ENCODE measurements at places on chromosomes 13 and 19.

DNA sequence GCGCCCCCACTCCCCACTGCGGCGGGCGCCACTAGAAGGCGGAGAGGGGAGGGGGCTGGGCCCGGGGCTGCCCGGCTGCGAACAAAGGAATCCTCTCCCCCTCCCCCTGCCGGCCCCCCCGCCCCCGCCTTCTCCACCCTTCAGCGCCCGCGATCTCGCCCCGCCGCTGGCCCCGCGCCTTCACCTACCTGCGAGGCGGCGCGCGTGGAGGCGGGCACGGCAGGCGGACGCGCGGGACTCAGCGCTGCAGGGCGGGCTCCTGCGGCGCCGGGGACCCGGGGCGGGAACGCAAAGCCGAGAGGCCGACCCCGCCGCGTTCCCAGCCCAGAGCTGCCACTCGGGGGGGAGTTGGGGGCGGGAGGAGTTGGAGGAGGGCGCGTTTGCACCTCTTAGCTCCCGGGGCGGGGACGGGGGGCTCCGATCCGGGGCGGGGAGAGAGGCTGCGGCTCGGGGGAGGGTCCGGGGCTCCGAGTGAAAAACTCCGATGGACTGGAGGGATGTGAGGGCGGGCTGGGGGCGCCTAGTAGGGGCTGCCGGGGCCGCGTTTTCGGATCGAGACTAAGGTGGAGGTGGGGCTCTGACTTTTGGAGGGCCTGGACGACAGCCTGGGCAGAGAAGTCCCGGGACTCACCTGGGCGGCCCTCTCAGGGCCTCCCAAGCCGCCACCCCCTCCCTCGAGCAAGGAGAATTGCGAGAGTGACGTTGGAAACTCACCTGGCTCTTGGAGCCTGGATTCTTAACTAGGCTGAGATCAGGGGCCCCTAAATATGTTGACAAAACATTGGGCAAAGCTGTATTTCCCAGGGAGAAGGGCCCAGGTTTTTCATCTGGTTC, at the start of gene FBN3:
FBN3 (minus strand) TSS at position 332 of the 834 bp plus-strand sequence. CDS start 2,112 bp downstream, outside the sequence.
- no peak for DNase-seq

- no peak for DNase-seq
Measured at GRCh38 chr19:43572171-43572588, 3.1 kb downstream of the XRCC1 start.

- no peak for DNase-seq
Measured at GRCh38 chr13:33328701-33329100, 43.1 kb upstream of the STARD13 start.

GRCh38 chr13:44117351-44117750, 237.6 kb downstream of the LACC1 start:
- DNase-seq = no peak

- DNase-seq = no peak
Measured at GRCh38 chr19:49085868-49086232, 599 bp downstream of the SNRNP70 start.

- no peak for DNase-seq
Measured at GRCh38 chr13:101490406-101491015, 38.0 kb downstream of the ITGBL1 start.

DNA sequence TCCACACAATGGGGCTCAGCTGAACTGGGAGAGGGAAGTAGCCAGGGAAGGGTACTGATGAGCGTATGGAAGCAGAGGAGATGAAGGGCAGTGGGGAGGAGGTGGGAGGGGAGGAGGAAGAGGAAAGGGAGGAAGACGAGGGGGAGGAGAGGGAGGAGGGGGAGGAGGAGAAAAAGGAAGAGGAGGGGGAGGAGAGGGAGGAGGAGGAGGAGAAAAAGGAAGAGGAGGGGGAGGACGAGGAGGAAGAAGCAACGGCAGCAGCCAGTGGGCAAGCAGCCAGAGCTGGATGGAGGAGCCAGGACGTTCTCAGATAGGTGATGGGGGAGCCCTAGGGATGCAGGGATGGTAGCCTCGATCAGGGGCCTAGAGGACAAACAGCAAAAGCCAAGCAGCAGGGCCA, 5.6 kb downstream of the CERS4 start:
- DNase-seq = no peak

DNA sequence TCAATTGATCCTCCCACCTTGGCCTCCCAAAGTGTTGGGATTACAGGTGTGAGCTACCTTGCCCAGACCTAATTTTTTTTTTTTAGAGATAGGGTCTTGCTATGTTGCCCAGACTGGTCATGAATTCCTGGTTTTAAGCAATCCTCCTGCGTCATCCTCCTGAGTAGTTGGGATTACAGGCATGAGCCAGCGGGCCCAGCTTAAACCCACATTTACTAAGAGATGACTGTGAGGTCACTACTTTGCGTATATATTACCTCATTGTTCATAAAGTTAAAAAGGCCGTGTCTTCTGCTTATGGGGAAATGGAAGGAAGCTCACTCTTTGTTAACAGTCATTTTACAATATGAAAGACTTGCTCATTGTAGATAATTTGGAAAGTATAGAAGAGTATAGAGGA, 39.6 kb upstream of the C1QTNF9 start:
- DNase-seq = no peak

GRCh38 chr13:106498158-106498557, 37.3 kb downstream of the EFNB2 start:
- no peak for DNase-seq

DNA sequence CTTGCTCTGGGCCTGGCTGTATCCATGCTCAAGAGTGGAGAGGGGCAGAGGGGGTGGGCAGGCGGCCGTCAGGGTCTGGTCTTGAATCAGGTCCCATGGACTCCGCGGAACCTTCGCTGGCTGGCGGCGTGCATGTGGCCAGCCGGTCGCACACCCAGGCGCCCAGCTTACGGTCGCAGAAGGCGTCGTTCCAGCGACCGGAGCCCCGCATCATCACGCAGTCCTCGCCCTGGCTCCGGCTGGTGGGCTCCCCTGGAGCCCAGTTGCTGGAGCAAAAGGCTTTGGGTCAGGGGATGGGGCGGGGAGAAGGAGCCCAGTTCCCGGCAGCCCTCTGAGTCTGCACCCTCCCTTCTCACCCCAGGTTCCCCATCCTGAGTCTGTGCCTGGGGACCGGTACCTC, 8.5 kb downstream of the TRAPPC5 start:
- DNase-seq = no peak

- DNase-seq = no peak
Measured at GRCh38 chr19:11142528-11143171, 12.9 kb downstream of the SPC24 start.

GRCh38 chr13:88601949-88602348, 930.8 kb downstream of the SLITRK5 start:
- DNase-seq = no peak

GRCh38 chr13:100940658-100941057, 266.1 kb upstream of the TMTC4 start:
- no peak for DNase-seq

- no peak for DNase-seq
Measured at GRCh38 chr13:43431290-43431716, 355.5 kb downstream of the ENOX1 start.

DNA sequence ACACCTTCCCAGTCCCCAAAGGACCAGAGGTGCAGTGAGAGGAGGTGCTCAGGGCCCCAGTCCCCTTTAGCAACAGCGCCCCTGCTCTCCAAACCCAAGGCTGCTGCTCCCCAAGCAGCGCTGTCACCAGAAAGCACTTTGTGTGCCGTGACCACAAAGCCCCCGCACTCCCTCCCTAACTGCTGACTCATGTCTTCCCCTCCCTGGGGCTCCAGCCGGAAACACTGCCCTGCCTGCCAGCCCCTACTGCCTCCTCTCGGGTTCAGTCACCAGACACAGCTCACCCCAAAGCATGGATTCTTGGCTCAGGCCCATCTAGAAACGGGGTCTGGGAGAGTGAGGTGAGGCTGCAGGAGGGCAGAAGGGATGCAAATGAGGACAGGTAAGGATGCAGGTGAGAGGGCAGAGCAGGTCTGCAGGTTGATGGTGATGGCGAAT, 4.9 kb upstream of the TNFSF14 start:
- peak; percentile 95 for DNase-seq

GRCh38 chr19:17127671-17128070, 52.1 kb downstream of the MYO9B start:
- no peak for DNase-seq

DNA sequence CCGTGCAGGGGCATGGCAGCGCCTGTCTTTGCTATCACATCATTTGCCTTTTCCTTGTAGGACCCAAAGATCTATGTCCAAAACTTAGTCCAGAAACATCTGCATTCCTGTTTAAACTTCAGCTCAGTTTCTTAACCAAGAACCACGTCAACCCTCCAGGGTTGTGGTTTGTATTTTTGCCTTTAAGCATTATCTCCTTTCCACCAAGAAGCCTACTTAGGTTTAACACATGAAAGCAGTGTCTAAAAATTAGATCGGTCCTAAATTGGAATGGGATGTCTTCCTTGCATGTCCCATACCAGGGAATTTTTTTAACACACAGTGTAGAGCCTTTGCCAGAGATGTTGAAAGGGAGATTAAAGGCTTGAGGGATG, 38.8 kb downstream of the DHRS12 start:
- no peak for DNase-seq

DNA sequence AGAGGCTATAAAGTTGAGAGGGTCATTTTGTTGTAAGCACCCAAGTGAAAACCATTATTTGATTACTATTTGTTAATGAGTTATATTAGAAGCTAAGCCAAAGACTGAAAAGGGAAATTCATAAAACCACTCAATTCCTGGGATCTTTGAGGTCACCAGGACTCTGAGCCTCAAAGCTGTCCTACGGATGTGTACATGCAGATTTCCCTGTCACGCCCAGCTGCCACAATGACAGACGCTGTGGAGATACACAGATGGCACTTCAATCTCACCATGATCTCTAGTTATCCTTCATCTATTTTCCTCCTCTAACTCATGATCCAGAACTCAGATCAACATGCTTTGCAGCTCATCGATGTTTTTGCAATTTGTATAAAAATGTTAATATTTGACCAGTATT, 403.5 kb upstream of the MIR17HG start:
- DNase-seq = no peak

DNA sequence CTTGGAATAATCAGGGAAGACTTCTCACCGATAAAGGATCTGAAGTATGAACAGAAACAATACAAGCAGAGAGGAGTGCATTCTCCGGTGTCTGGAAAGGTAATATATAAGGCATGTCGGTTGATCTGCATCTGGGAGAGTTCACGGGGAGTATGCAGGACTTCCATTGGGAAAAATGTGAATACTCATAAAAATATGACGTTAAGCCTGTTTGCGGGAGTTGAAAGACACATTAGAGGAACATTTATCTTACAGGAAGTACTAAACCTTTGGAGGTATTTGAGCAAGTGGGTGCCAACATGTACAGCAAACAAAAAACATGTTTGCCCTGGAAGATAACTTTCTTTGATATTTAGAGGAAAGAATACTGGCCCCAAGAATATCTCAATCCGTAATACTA, 286.8 kb downstream of the SLITRK6 start:
- DNase-seq = no peak

DNA sequence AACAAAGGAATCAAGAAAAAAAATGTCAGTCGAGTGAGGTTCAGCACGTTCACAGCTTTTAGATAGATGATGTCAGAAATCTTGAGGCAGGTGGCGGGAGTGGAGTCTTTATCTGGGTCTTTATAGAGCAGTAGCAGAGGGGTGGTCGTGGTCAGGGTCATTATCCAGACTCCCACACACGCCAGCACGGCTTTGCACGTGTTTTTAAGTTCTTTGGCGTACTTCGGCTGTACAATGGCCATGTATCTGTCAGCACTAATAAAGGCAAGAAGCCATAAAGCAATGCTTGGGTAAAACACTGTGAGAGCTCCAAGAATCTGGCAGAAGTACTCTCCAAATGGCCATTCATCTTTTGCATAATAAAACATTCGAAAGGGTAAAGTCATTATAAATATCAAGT, 2.9 kb downstream of the GPR18 start:
- no peak for DNase-seq

DNA sequence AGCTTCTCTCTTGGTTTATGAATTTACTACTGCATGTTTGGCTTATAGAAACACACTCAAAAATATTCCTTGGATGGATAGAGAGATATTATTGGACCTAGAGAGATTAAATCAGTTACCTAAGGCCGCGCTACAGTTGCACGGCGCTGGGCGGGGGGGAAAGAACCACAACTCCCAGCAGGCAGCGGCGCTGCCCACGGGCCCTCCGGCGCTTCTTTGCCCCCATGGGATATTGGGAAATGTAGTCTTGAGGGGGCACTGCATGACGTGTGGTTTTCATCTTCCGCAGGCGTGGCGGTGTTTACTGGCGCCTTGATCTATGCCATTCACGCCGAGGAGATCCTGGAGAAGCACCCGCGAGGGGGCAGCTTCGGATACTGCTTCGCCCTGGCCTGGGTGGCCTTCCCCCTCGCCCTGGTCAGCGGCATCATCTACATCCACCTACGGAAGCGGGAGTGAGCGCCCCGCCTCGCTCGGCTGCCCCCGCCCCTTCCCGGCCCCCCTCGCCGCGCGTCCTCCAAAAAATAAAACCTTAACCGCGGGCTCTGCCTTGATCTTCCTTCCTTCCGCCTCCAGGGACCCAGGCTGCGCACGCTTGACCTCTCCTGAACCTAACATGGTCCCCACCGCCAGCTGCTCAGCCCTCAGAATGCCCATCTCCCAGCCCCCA, 4.8 kb downstream of the EMP3 start:
- peak; percentile 87 for DNase-seq

GRCh38 chr19:19033426-19034203, at the start of the genes ARMC6 and SUGP2:
Gene ARMC6 (plus strand): TSS chr19:19033603. CDS start chr19:19034210, 607 bp downstream.
Gene SUGP2 (minus strand): TSS chr19:19033517. CDS start chr19:19031071, 2,446 bp downstream.
- DNase-seq = peak; percentile 89

DNA sequence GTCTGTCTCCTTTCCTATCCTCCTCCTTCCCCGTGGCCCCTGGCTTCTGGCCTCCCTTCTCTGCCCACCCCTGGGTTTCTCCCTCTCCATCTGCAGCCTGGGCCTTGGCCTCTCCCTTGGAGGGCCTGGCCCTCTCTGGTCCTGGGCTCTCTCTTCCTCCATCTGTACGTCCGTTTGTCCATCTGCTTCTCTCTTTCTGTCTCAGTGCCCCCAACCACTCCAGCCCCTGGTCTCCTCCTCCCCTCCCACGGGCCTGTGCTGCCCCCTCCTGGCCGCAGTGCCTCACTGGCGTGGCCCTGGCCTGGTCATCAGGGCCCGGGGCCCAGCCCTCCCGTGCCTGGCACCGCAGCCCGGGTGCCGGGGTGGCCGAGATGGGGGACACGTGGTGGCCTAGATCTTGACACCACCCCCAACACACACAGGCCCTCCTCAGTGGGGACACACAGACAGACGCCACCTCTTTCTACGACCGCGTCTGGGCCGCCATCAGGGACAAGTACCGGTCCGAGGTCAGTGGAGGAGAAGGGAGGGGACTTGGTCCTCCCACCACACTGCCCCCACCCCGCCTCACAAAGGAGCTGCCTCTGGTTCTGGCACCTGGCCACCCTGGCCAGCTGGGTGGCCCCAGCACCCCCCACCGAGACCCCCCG, 11.3 kb downstream of the PRKCSH start:
- peak; percentile 36 for DNase-seq

All from stimulated activated CD4-positive, alpha-beta T cell treated with anti-CD3 and anti-CD28 coated beads, Interleukin-4, amount 100 ng/mL, for 24 hours (primary cell).